Non-pigmented ciliary epithelial cell (primary cell): ENCODE measurements at places on chromosomes 16 and 17.

DNA sequence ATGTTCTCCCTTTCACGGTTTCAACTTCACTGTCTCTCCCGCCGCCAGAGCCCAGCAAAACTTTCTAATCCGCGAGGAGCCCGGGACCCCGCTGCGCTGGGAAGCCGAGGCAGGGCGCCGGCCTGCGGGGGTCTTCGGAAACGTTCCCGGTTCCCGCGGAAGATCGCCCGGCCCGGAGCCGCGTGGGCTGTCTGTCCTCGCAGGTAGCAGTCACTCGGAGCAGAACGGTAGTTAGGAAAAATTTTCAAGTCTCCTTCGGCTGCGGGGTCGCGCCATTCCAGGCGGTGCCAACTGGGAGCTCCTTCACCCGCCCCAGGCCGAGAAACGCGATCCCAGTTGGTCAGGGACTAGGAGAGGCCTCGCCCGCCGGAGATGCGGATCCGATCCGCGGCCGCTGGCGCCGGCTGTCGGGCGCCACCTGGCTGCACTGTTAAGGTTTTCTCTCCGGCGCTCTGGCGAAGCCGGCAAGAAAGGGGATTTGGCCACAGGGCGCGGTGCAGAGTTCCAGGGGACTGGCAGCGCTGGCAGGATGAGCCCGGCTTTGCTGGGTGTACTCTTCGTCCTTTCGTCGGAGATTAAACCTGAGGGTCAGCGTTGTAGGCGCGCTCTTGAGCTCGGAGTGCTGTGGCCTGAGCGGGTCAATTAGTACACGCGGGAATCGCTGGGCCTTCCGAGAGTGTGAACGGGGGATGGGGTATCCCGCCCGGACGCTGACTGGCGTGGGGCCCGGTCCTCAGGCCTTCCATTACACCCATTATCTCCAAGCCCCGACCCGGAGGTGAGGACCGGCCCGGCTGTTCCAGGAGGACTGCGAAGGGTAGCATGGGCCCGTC lies 135.4 kb downstream of the KCNJ12 start:
- DNase-seq: peak; percentile 24

- DNase-seq: no peak
Measured at GRCh38 chr17:75566834-75567233, 20.8 kb upstream of the MYO15B start.

DNA sequence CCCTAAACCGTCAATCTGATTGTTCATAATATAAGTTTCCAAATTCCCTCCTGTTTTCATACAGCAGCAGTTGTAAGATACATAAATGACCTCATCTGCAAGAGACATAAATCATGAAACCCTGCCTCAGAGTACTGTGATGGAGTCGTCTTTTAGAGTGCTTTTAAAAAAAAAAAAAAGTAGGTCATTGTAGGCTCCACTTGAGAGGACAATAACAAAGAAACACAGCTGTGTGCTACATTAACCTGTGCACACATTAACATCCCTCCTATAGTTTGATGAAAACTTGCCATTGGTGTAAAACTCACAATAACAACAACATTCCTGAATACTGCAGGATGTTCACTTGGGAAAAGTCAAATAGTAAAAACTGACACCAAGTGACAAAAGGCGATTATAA lies 56.5 kb downstream of the XPO6 start:
- no peak for DNase-seq

DNA sequence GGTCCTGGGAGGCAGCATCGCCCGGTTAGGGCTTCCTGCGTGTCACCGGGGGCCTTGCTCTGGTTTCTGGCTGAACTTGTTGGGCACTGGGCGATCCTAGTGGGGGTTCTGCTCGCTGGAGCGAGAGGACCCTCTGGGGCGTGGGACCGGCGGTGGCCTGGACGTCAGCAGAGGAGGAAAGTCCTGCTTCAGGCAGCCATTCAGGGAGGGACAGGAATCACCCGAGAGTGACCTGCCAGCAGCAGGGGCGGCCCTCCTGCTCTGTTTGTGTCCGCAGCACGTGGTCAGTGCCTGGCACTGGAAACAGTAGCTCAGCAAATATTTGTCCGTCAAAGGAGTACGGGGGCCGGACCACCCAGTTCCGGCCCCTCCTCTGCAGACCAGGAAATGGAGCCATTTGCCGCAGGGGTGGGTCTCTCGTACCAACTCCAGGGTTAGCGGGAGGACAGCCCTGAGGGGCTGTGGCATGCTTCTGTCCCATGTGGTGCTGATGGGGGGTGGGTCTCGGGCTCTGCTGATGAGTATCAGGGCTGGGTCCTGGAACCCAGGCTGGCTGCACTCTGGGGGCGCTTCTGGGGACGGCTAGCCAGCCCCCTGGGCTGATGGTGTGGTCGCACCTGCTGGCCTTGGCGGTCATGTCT lies 48.3 kb downstream of the BAIAP2 start:
- no peak for DNase-seq

- DNase-seq: no peak
Measured at GRCh38 chr16:7547736-7548135, 215.1 kb downstream of the RBFOX1 start.
